ENCODE measurements at places on chromosomes 12 and 14.

DNA sequence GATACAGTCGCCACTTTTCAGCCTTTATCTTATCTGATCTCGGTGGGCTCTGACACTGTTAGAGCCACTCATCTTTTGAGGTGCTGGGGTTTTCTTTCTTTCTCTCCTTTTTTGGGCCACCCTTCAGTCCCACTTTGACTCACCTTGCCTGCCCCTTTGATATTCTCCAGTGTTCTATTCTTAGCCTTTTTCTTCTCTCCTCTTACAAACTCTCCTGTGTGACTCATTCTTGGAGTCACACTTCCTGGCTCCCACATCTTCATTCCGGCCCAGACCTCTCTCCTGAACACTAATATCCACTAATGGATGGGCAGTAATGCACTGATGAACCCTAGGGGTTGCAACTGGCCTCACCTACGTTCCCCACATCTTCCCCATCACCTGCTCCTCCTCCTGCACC, 2.2 kb upstream of the DCD start:
- no peak for DNase-seq

GRCh38 chr12:120705618-120706017, 4.6 kb upstream of the UNC119B start:
- DNase-seq: no peak

GRCh38 chr14:70726651-70727375, 82.5 kb downstream of the MAP3K9 start:
- no peak for DNase-seq

DNA sequence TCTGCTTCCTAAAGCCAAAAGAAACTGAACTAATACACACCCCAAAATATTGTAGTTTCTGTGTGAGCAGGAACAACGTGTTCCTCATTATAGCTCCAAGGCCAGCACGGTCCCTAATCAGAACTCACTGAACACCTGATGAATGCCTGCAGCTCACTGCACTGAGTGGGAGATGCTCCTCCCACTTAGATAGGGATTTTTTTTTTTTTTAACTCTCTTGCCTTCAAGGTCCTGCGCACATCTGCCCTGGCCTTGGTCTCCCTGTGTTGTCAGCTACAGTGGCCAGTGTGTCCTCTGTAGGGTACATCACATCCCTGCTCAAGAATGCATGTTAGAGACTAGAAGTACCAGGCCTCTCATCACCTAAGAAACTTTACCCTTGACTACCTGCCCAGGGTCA, 44.3 kb upstream of the TMPO start:
- no peak for DNase-seq

DNA sequence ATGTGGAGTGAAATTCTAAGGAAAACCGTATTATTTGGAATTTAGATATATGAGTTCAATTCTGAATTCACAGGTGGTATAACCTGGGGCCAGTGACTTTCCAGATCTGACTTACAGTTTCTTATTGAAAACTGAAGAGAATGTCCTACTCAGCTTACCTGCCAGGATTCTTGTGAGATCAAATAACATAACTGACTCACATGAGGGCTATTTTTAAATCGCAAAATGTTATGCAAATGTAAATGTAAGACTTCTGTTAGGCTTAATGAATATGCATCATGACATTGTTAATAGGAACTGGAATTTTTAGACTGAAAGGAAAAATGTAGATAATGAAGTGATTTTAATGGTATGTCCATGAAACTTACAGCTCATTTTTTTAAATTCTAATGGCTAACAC, 1142.1 kb downstream of the FLRT2 start:
- no peak for DNase-seq

- DNase-seq: no peak
Measured at GRCh38 chr14:36505892-36506731, 13.9 kb downstream of the NKX2-1 start.
